ENCODE measurements at places on chromosomes 13 and 19.
A peak's percentile ranks its signal among the peaks of the same experiment; 100 is the strongest.

DNA sequence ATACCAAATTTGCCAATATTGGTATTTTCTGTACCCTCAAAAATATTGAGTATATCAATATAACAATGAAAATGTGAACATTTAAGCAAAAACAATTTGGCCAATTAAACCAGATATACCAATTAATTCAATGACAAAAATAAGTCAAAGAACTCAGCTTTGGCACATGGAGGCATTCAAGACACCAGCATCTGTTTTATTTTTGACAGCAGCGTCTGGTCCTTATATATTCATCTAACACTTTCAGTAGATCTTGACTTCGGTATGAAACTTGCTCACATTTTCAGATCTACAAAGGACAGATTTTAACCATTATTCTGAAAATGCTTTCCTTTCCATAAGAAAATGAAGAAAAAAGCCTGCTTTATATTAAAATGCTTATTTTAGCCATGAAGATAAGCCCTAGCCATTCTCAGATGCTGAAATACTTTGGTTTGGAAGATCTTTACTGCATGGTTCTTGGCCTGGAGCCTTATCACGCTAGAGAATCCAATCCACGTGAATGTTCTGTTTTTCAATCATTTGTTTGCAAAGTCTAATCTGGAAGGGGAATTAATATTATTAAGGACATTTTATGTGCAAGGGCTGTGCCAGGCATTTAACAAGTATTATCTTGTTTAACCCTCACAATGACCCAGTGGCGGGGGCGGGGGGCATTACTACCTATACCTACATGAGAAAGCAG lies 132.2 kb downstream of the DLEU7 start:
- no peak for DNase-seq

- peak; percentile 67 for DNase-seq
These were observed 168.8 kb downstream of the COL4A1 start for GRCh38 chr13:110138010-110138699.

DNA sequence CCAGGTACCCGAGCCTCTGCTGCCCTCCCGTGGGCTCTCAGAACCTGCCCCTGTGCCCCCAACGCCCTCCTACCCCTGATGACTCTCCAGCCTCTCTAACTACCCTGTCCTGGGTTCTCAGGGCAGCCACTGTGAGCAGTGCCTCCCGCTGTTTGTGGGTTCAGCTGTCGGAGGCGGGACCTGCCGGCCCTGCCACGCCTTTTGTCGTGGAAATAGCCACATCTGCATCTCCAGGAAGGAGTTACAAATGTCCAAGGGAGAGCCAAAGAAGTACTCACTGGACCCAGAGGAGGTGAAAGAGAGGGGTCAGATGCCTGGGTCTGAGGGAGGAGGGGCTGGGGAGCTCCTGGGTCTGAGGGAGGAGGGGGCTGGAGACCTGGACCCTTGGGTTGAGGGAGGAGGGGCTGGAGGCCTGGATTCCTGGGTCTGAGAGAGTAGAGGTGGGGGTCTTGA lies 20.0 kb downstream of the CNFN start:
- no peak for DNase-seq

- DNase-seq, result no peak
These were observed 733.7 kb upstream of the ATXN8OS start for GRCh38 chr13:69373747-69374425.

DNA sequence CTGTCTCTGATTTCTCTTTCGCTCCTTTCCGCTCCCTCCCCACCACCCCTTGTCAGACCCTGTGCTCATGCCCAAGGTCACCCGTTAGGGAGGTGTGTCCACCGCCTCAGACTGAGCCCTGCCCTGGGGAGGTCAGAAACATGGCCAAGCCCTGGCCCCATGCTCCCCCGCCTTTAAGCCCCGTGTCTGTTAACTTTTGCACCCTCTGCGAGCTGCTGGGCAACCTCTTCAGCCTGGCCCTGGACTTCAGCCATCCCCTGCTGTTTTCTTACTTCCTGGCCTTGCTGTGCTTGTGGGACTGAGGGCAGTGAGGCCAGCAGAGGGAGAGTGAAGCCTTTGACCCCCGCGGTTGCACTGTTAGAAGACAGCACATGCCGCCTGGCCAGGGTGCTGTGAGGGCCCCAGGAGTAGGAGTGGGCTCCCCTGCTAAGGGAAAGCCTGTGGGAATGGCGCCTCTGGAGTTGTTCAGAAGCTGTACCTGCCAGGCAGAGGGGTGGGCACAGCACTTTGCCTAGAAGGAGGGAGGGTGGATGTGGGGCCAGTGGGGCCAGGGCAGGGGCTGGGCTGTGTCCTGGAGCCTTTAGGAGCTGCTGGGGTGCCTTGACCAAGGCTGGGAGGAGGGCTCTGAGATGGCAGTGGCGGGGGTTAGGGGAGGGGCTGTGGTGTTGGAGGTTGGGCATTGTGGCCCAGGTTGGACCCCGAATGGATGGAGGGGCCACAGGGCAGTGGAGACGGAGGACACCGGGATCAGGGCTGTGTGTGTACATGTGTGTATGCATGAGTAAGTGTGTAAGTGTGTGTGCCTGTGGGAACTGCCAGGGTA lies 7.9 kb downstream of the UPF1 start:
- no peak for DNase-seq

DNA sequence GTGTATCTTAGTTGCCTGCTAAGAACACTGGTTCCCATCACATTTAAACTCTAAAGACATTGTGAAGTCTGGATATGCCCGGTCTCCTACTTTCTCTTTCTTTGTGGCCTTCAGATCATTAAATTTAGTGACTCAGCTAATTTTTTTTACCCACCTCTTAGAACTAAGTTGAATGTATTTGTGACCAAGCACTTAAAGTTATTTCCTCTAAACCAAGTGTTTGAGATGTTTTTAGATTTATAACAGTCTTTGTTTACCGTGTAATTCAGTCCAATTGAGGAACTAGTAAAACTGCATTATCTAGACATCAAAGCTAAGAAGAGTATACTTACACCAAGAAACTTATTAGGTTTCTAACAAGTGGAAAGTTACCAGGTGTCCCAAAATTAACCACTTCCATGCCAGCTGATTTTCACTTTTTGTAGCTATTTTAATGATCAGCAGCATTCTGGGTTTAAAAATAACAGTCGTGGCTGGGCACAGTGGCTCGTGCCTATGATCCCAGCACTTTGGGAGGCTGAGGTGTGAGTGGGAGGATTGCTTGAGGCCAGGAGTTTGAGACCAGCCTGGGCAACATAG lies 53.1 kb downstream of the ARHGAP35 start:
- no peak for DNase-seq

GRCh38 chr13:34338102-34338501 lies 520.2 kb downstream of the RFC3 start:
- no peak for DNase-seq

DNA sequence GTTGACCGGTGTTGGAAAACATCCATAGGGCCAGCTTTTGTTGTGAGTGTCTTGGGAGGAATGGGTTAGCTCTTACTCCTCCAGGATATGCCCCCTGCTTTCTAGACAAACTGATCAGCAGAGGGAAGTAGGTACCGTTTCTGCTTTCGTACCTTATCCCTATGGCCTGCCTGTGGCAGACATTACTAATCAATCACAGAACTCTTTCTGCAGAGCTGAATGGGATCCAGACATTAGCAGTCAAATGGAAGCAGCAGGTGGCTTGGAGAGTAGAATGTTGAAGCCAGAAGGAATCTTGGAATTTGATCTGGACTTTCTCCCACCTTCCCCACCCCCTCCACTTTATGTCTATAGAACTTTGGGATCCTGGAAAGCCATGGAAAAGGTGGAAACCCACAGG lies 17.1 kb downstream of the NWD1 start:
- DNase-seq, result no peak

- no peak for DNase-seq
These were observed 18.6 kb downstream of the PEPD start for GRCh38 chr19:33503030-33503429.

DNA sequence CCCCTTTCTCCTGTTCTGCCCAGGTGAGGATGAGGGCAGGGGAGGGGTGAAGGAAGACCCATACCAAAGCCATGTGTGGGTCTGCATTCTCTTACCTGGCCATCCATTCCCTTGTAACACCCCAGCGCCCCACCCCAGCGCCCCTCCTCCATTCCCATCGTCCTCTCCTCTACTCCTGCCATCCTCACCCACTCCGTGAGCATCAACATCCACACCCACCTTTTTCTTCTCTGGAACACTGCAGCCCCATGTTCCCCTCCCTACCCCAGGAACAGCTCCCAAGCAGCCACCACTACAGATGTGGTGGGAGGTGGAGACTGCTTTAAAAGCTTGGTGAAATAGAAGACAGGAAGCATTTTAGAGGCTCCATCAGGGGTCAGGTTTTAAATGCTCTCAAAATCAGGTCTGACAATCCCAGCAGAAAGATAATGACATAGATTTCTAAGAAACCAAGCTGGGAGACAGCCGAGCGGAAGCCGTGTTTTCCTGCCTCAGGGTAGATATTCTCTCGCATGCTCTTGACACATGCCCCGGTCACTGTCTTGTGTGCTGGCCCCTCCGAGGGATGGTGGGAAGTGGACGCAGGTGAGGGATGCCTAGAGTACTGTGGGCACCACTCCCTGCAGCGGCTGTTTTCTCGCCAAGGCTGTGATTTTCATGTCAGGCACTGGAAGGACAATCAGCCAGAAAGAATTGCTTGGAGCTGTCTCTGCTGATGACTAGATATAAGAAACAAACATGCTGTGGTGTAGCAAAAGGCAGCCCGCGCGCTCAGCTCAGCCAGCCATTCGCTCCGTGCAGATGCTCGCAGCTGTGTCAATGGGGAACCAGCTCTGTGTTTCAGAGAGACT lies 9.8 kb downstream of the MEDAG start:
- DNase-seq, result no peak

- DNase-seq, result no peak
These were observed 270.4 kb downstream of the DLEU7 start for GRCh38 chr13:50573066-50573465.

DNA sequence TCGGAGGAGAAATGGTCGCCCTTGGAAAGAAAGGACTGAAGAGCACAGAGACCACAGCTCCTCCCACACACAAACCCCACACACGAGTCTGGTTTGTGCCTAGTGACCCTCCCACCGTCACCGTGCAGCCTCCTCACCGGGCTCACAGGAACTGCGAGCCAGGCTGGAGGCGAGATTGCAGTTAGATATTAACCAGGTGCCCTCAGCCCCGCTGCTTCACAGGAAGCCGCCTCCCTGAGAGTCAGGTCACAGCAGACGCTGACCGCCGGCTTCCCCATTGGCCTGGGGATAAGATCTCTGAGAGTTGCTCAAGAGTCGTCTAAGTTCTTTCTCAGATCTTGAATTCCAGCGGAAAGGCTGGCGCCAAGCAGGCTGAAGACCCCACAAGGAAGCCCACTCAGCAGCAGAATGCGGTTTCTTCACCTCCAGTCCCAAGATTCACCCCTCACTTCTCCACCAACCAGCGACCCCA lies 870 bp downstream of the ZNF44 start:
- peak; percentile 50 for DNase-seq

DNA sequence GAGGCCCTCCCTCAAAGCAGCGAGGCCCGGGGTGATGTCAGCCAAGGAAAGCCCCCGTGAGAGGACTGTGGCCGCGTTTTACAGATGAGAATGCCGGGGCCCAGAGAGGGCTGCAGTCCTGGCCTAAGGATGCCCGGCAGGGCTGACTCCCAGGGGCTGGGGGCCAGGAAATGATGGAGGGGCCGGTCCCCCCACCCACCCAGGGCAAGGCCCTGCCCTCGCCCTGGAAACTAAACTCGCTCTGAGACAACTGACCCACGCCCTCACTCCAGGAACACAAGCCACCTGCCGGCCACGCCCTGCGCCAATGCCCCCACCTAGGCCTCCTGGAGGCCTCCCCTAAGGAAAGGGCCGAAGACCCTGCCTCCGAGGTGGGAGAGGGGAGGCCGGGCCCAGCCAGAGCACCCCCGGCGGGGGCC lies 7.2 kb downstream of the ZBTB7A start:
- no peak for DNase-seq

DNA sequence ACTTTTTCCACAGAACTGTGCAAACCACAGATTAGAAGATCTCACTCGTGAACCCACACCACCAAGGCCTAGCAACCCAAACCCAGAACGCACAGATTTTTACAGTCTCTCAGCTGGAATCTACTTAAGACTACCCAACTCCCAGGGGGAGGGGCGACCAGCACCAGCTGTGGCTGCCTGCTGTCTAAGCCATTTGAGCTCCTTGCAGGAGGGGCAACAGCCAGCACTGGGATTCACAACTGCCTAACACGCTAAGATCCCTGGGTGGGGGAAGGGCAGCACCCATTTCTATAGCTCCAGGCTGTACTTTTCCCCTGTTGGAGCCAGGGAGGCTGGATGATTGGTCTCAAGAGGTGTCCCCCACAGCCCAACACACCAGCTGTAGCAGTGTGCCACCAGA lies 368.8 kb downstream of the SUCLA2 start:
- DNase-seq, result no peak

- DNase-seq, result no peak
These were observed 104.4 kb upstream of the LSM14A start for GRCh38 chr19:34067861-34068271.

- no peak for DNase-seq
These were observed 6.8 kb downstream of the PLPPR2 start for GRCh38 chr19:11361771-11362731.

- no peak for DNase-seq
These were observed at the start of gene APOC4 for GRCh38 chr19:44942067-44942571. Gene APOC4, plus strand, starts transcription at chr19:44942237. Its CDS starts 41 bp downstream, at chr19:44942278.

DNA sequence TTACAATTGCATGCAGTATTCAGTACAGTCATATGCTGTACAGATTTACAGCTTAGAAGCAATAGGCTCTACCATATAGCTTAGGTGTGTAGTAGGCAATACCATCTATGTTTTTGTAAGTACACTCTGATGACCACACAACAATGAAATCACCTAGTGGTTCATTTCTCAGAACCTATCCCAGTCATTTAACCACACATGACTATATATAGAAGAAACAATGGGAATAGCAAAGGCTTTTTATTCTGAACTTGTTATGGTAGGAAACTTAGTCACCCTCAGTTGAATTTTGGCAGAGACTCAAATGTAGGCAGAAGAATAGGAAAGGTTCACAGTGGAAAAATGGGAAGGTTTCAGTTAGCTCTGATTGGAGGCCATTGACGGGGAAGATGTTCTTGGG lies 1075.1 kb upstream of the MIR17HG start:
- no peak for DNase-seq

DNA sequence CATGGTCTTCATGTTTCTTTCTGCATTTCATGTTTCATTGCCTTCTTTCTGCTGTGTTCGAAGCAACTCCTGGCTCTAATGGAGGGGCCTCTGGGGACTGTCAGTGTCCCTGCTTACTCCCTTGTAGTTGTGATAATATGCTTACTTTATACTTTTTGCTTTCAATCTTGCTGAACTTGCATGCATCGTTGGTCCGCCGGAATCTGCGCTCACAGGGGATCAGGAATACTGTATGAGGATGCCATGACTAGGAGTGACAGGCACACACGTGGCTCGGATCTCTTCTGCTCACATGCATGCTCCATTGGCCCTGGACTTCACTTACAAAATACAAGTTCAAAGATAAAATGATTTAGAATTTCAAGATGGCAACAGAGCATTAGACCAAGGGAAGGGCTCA lies 108.8 kb downstream of the SIPA1L3 start:
- DNase-seq, result no peak

DNA sequence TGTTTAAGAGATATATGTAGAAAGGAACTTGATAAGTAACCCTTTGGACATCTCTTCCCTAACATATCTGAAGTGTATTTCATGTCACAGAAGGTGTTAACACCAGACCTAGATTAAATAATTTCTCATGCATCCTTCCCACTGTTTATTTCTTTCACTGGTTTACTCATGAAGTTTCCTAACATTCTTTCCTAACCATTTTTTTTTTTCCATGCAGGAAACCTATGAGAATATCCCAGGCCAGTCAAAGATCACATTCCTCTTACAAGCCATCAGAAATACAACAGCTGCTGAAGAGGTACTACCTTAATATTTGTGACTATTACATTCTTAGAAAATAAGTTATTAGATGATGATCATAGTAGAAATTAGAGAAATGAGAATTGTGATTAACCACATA lies 28.8 kb downstream of the IPO5 start:
- no peak for DNase-seq
